Urinary bladder (tissue), 4 donors: ENCODE measurements at places on chromosomes 3 and 15. TPM values are rescaled to one million over a fixed set of nuclear protein-coding genes. Genes with fewer than 3 reads are reported as not detected.

The ZMYND10 gene
- total RNA-seq = 1.2 TPM

The SH2D7 gene
- total RNA-seq = not detected

The ABI3BP gene
- 103 TPM for total RNA-seq

- no peak for DNase-seq
These were observed 52.6 kb upstream of the ABHD10 start for GRCh38 chr3:111926266-111926676.

DNA sequence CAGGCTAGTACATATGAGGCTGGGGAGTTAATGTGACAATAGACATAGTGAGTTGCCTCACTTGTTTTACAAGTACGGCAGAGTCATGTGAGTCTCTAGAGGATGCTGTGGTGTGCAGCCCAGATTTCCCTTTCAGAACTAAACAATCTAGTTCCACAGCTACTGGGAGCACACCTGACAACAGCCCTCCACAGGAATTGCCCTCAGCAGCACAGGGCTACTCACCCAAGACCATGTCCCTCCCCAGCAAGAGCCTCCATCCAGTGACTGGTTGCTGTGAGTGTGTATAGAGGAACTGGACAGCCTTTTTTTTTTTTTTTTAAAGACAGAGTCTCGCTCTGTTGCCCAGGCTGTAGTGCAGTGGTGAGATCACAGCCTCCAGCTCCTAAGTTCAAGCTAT lies 40.2 kb upstream of the UBE2E2 start:
- no peak for DNase-seq

GRCh38 chr3:127213381-127213918 lies 20.5 kb downstream of the PRR23E start:
- no peak for DNase-seq

DNA sequence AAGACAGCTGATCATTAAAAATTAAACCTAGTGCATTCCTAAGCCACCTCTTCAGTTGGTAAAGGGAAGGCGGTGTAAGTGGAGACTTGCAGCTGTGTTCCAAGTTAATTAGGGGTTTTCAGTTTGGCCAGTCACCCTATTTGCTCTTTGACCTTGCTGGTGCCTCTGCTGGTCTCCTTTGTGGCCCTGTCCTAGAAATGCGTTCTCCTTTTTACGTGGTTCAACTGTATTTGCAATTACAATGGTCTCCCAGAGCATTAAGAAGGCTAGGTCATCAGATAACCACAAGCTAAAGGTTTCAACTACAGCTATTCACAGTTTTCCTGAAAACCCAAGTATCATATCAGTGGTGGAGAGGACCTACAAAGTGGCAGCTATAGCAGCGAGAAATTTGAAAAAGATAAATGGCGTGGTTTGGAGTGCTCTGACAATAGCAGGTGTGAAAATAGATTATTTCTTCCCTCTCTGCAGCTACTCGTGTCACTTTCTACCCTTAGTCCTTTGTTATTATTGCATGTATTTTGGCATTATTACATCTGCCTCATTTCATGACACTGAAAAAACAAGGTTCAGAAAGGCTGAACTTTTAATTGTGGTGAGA lies 203.5 kb upstream of the TBC1D5 start:
- no peak for DNase-seq
